Naive thymus-derived CD4-positive, alpha-beta T cell (primary cell): ENCODE measurements at places on chromosomes 11 and 22. TPM values are rescaled to one million over a fixed set of nuclear protein-coding genes. Genes with fewer than 3 reads are reported as not detected.
A peak's percentile ranks its signal among the peaks of the same experiment; 100 is the strongest.

TEX54 gene
- polyA plus RNA-seq = 1.6 TPM

DERL3 gene
- not detected for polyA plus RNA-seq

DGAT2 gene
- 0.30 TPM for polyA plus RNA-seq

VWCE gene
- not detected for polyA plus RNA-seq

KRTAP5-1 gene
- not detected for polyA plus RNA-seq

CD3E gene
- 1,286 TPM for polyA plus RNA-seq

MS4A6E gene
- not detected for polyA plus RNA-seq

STARD10 gene
- 20.0 TPM for polyA plus RNA-seq

MRGPRX4 gene
- not detected for polyA plus RNA-seq

TPH1 gene
- polyA plus RNA-seq = 0.06 TPM

PANX3 gene
- not detected for polyA plus RNA-seq

POU2AF2 gene
- polyA plus RNA-seq = not detected

SSRP1 gene
- polyA plus RNA-seq = 48.9 TPM

FXYD2 gene
- 25.6 TPM for polyA plus RNA-seq

CRYAB gene
- polyA plus RNA-seq = not detected

OR51S1 gene
- not detected for polyA plus RNA-seq

GAL3ST1 gene
- 0.21 TPM for polyA plus RNA-seq

MYOD1 gene
- not detected for polyA plus RNA-seq

DNA sequence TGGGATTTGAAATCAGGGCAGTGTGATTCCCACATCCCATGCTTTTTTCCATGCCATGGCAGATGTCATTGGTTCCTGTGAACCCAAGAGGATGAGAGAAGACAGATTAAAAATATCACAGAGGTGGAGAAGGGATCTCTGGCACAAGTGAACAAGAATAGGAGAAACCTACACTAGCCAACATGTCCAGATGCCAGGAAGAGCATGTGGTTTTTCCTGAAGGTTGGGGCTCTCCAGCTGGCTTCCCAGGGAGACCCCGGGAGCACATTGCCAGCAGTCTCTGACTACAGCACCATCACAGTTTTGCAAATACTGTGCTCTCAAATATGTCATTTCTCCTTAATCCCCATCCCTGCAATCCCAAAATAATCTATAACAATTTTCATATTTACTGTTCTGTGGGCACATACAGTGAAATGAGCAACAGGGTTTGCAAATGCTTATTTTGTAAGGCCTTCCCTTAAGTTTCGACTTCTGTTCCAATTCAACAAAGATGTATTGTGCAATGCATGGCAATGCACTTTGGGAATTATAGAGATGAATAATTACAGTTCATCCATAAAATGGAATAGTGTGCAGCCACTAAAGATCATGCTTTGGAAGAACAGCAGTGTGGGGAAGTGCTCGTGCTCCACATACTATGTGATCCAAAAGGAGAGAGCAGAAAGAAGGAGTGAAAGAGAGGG lies 4.8 kb downstream of the ANKK1 start:
- H3K27ac ChIP-seq = no peak overlapping the region
- H3K4me3 ChIP-seq = no peak overlapping the region
- H3K36me3 ChIP-seq = no peaks in the 10 kb centered on the region
- DNase-seq = no peak
- no peaks in the 10 kb centered on the region for H3K27me3 ChIP-seq

DNA sequence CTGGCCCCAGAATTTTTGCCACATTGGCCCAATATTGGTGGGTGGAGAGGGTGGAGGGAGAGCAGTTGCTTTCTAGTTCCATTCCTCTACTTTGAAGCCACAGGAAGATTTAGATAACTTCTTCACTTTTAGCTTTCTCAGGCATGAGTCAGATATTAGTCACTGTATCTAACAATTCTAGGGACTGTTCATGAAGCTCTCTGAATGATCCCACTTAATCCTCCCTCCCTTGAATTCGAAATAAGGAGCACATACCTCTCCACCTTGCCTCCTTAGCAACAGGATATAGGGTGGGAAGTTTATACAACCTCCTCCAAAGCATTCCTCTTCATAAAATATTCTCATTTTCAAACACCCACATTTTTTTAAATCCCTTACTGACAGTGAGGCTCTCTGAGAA lies 13.5 kb downstream of the FSHB start:
- H3K27me3 ChIP-seq = no peaks in the 10 kb centered on the region
- no peak overlapping the region for H3K27ac ChIP-seq
- no peak overlapping the region for H3K4me3 ChIP-seq
- no peaks in the 10 kb centered on the region for H3K4me1 ChIP-seq
- no peak for DNase-seq
- H3K36me3 ChIP-seq = no peaks in the 10 kb centered on the region

DNA sequence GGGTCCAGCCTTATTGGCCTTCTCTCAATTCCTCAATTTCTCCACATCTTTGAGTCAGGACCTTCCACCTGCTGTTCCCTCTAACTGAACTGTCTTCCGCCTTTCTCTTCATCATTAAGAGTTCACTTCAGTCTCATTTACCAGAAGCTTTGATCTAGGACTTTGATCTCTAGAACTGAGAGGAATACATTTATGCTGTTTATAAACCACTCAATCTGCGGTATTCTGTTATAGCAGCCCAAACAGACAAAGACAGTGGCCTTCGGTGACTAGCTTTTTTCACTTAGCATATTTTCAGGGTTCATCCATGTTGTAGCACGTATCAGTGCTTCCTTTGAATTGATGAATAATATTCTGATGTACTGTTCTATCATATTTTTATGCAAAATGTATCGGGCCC lies 10.5 kb downstream of the CLPB start:
- H3K27me3 ChIP-seq = no peaks in the 10 kb centered on the region
- H3K27ac ChIP-seq = no peak overlapping the region
- H3K4me1 ChIP-seq = peaks cover 17% of the 10 kb centered on the region
- DNase-seq = peak; percentile 51
- H3K36me3 ChIP-seq = no peaks in the 10 kb centered on the region

- no peak for DNase-seq
- no peaks in the 10 kb centered on the region for H3K27me3 ChIP-seq
- H3K36me3 ChIP-seq = no peaks in the 10 kb centered on the region
- H3K4me1 ChIP-seq = no peaks in the 10 kb centered on the region
- no peak overlapping the region for H3K27ac ChIP-seq
- H3K4me3 ChIP-seq = no peak overlapping the region
Measured at GRCh38 chr11:75725547-75726320, 8.1 kb downstream of the MOGAT2 start.

DNA sequence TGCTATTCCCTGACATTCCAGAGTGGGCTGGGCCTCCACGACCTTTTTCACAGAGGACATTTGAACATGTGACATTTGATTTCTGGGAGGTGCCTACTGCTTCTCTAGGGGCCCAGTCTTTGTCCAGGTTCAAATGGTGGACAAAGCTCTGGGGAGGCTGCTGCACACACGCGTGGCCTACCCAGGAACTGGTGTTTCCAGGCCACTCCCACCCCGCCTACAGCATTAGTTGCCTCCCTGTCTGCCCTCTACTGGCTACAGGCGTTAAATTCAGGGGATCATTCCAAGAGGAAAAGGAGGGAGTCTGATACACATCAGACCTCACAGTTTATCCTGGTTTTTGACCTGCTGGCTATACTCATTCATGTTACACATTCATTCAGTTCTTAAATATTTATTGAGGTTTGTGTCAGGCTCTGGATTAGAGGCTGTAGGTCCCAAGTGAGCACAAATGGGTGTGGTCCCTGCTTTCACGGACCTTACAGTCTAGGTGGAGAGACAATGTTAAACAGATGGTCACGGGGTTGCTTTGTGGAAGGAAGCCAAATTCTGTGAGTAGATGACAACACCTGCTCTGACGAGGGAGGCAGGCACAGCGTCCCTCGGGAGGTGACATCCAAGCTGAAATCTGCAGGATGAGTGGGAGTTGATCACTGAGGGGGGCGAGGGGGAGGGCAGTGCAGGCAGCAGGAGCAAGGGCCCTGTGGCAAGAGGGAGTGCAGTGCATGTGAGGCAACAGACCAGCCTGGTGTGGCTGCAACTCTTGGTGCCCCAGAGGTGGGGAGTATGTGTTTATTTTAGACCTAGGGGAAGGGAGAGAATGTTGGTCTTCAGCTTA lies 11.8 kb downstream of the TUB start:
- no peaks in the 10 kb centered on the region for H3K36me3 ChIP-seq
- H3K27me3 ChIP-seq = no peaks in the 10 kb centered on the region
- no peaks in the 10 kb centered on the region for H3K4me1 ChIP-seq
- no peak overlapping the region for H3K27ac ChIP-seq

- no peaks in the 10 kb centered on the region for H3K27me3 ChIP-seq
- H3K4me1 ChIP-seq = no peaks in the 10 kb centered on the region
- no peak overlapping the region for H3K4me3 ChIP-seq
- no peak overlapping the region for H3K27ac ChIP-seq
- DNase-seq = no peak
Measured at GRCh38 chr11:69105461-69106030, 50.2 kb upstream of the SMIM38 start.

GRCh38 chr11:235609-235996 lies 539 bp downstream of the SIRT3 start:
- no peaks in the 10 kb centered on the region for H3K27me3 ChIP-seq
- H3K27ac ChIP-seq = peak overlapping the region; percentile 97
- peak overlapping the region; percentile 76 for H3K4me3 ChIP-seq
- DNase-seq = no peak
- peaks cover 17% of the 10 kb centered on the region for H3K4me1 ChIP-seq

GRCh38 chr11:122733318-122733717 lies 77.8 kb downstream of the UBASH3B start:
- no peak overlapping the region for H3K4me3 ChIP-seq
- no peak for DNase-seq
- H3K27ac ChIP-seq = no peak overlapping the region
- H3K4me1 ChIP-seq = peaks cover 55% of the 10 kb centered on the region
- no peaks in the 10 kb centered on the region for H3K36me3 ChIP-seq
- no peaks in the 10 kb centered on the region for H3K27me3 ChIP-seq

DNA sequence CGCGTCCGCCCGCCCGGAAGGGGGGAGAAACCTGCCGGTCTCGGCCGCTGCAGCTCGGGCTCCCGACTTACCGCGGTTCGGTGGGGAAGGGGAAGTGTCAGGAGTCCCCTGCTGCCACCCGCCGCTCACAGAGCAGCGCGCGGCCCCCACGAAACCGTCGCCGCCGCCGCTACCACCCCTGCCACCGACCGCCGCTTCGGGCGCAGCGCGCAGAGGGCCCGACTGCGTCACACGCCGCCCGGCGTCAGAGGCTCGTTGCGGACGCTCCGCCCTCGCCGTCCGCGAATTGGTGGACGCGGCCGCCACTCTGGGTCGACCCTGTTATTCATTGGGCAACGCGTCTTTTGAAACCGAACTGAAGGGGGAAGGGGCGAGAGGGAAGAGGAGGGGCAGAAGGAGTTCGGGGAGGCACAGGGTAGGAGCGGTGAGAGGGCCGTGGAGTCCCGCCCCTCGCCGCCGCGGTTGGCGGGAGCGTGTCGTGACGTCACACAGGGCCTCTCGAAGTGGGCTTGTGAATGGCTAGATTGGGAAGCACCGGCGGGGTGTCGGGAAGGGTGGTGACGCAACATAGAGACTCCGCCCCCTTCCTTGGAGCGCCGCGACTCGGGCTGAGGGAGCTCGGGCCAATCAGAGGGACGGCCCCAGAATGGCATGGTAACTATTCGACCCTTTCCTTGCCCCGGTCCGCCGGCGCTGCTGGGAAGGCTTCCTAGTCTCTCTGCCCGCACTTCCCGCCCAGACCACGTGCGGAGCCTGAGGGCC lies at the start of gene NUP98:
Gene NUP98, minus strand, starts transcription at position 226 of the 762 bp plus-strand sequence. CDS start 15,437 bp downstream, outside the sequence.
- peak; percentile 100 for DNase-seq
- H3K27ac ChIP-seq = peak within 1 kb of the TSS; percentile 99
- peaks cover 4% of the 10 kb centered on the region for H3K36me3 ChIP-seq
- H3K4me3 ChIP-seq = peak within 1 kb of the TSS; percentile 96
- H3K4me1 ChIP-seq = peaks cover 27% of the 10 kb centered on the region

DNA sequence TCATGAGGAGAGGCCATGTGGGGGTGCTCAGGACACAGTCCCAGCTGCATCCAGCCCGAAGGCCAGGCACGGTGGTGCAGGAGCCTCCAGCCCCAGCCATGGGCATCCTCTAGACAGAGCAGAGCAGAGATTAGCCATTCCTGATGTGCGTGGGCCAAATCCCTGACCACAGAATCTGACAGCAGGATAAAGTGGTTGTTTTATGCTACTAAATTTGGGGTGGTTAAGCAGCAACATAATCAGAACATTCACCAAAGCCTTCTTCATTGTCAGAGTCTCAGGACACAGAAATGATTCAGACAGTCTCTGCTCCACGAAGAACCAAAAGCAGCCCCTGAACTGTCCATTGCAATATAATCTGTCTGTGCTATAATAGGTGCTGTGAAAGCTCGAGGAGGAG lies 19.7 kb downstream of the RASD2 start:
- H3K36me3 ChIP-seq = no peaks in the 10 kb centered on the region
- no peak overlapping the region for H3K4me3 ChIP-seq
- no peaks in the 10 kb centered on the region for H3K4me1 ChIP-seq
- H3K27ac ChIP-seq = no peak overlapping the region
- H3K27me3 ChIP-seq = no peaks in the 10 kb centered on the region

GRCh38 chr11:8886322-8886721 lies 24.7 kb upstream of the AKIP1 start:
- H3K4me3 ChIP-seq = no peak overlapping the region
- no peaks in the 10 kb centered on the region for H3K36me3 ChIP-seq
- DNase-seq = no peak
- H3K4me1 ChIP-seq = no peaks in the 10 kb centered on the region

- H3K4me1 ChIP-seq = peaks cover 12% of the 10 kb centered on the region
- no peak for DNase-seq
- no peak overlapping the region for H3K27ac ChIP-seq
- no peaks in the 10 kb centered on the region for H3K36me3 ChIP-seq
- H3K27me3 ChIP-seq = no peaks in the 10 kb centered on the region
Measured at GRCh38 chr11:44623341-44623730, 57.9 kb downstream of the CD82 start.

- no peak overlapping the region for H3K4me3 ChIP-seq
- no peaks in the 10 kb centered on the region for H3K4me1 ChIP-seq
- no peak overlapping the region for H3K27ac ChIP-seq
- H3K36me3 ChIP-seq = no peaks in the 10 kb centered on the region
- no peak for DNase-seq
Measured at GRCh38 chr11:104465321-104465720, 301.4 kb upstream of the PDGFD start.

GRCh38 chr11:112277941-112278340 lies 17.3 kb upstream of the PLET1 start:
- no peak overlapping the region for H3K4me3 ChIP-seq
- no peaks in the 10 kb centered on the region for H3K4me1 ChIP-seq
- H3K27me3 ChIP-seq = no peaks in the 10 kb centered on the region
- H3K36me3 ChIP-seq = no peaks in the 10 kb centered on the region
- DNase-seq = no peak

- H3K4me1 ChIP-seq = no peaks in the 10 kb centered on the region
- H3K27ac ChIP-seq = peak overlapping the region; percentile 43
- no peak for DNase-seq
- no peaks in the 10 kb centered on the region for H3K27me3 ChIP-seq
- no peak overlapping the region for H3K4me3 ChIP-seq
Measured at GRCh38 chr11:96228910-96229309, 114.1 kb downstream of the MAML2 start.

DNA sequence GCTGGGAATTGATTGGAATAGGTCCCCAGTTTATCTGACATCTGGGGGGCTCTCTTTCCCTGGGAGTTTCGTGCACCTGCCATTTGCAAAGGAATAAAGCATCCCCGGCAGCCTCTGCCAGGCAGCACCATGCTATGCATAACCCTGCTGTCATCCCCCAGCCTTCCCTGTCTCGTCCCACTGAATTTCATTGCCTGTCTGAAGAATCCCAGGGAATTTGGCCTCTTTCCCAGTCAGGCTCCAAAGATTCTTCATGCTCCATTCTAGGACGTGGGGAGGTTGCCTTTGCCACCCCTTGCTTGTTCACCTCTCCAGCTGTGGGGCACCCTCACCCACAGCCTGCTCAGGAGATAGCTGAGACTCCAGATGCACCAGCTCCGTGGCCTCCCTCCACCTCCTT lies 195.1 kb upstream of the TBCEL start:
- no peaks in the 10 kb centered on the region for H3K36me3 ChIP-seq
- H3K27me3 ChIP-seq = no peaks in the 10 kb centered on the region
- no peak for DNase-seq
- no peak overlapping the region for H3K27ac ChIP-seq
- H3K4me3 ChIP-seq = no peak overlapping the region
